ENCODE measurements at places on chromosomes 7 and 10.

GRCh38 chr7:66182920-66183319 lies 22.2 kb upstream of the TPST1 start:
- DNase-seq, result no peak

DNA sequence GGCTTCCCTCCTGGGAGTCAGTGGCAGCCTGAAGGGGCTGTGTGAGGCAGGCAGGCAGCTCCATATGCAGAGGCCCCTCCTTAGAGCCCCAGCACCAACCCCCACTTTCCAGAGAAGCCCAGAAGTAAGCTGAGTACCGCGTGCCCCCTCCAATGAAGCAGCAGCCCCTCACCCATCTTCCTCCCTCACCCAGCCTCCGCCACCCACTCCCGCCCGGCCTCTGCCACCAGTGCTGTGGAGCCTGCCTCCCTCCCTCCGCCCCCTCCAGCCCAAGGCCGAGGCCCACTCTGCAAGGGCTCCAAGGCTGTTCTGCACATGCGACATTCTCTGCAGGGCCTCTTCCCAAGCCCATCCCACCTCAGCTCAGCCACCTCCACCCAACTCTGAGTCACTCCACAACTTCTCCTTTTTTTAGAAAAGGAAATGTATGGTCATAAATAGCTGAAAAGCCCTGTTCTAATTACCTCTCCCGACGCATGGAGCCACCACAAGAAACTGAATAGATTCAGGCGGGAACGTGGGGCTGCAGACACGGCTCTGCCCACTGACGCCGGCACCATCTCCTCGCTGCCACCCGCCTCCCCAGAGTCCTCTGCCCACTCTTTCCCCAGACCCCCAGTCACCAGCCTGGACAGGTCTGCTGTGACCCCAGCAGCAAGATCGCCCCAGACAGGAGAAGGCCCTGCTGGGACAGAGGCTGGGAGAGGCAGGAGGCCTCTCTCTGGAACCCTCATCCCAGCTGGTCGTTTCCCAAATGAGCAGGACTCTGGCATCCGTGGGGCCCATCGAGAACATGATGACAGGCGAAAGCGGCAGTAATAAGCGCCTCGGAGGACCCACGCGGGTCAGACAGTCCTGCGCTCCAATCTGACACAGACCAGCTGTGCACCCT lies 213.9 kb downstream of the MAD1L1 start:
- peak; percentile 77 for DNase-seq

GRCh38 chr10:99667108-99667751 lies 7.9 kb downstream of the ENTPD7 start:
- DNase-seq, result no peak

DNA sequence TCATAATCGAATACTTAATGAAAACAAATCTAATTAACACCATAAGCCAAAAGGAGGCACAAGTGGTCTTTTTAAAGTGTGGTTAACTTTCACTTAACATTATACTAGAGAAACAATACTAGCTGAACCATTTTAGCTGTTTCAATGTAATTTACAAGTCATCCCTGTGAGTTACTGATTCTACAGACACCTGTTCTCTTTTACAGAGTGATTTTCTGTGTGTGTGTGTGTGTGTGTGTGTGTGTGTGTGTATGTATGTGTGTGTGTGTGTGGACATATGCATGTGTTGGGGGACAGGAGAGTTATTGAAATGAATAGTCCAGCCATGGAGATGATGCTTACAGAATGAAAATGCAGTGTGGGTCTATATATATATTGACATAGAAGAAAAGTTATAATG lies 200.2 kb downstream of the DNAJC1 start:
- no peak for DNase-seq

- no peak for DNase-seq
These were observed 20.3 kb downstream of the NACAD start for GRCh38 chr7:45068236-45069023.

DNA sequence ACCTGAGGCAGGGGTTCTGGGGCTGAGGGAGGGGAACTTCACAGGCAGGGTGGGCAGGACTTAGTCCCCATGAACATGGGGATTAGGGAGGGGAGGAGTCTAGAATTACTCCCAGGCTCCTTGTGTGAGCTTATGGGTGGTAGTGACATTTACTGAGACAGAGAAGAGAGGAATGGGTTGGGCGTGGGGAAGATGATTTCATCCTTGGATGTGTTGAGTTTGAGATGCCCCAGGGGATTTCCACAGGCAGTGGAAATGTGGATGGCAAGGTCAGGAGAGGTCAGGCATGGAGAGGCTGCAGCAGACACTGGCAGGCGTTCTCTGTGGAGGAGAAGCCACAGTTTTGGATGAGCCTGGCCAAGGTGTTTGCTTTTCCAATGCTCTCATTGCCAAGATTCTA lies 26.4 kb upstream of the GSDME start:
- DNase-seq, result no peak

DNA sequence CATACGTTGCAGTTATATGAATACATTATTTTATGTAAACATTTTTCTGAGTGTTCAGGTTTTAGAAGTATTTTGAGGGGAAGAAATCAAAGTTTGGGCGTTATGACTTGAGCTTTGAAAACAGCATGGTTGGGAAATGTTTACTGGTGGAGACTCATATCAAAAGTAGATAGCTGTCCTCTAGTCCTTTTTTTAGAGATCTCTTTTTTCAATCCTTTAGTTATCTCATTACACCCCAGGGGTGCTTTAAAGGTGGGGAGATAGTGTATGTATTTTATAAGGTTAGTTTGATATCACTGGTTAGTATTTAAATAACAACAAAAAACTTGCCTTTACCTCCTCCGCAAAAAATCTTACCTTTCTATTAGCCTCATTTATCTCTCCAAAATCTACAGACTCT lies 2.3 kb downstream of the DMTF1 start:
- DNase-seq, result no peak

- no peak for DNase-seq
These were observed 3.7 kb downstream of the RGS10 start for GRCh38 chr10:119538632-119539358.

DNA sequence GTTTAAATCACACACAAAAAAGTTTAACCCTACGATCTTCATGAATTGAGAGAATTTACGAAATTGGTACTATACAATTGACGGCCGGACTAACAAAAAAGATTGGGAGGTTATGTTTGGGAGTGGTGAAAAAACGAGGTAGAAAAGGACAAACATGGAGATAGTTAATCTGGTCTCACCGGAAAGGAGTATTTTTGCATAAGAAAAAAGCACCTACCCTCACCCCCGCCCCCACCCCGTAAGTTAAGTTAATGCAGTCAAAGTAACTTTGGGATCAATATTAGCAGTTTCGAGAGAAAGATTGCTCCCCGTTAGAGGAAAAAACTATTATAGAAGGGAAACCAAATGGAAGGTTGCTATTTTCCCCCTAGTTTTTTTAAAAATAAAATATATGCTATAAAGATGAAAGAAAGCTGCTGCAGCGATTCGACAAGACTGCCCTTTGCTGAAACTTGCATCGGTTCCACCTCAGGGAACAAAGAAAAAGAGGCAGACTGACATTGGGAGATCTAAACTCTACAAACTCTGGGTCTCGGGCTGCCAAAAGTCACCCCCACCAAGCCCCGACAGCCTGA lies 3.5 kb downstream of the SP8 start:
- DNase-seq, result no peak

DNA sequence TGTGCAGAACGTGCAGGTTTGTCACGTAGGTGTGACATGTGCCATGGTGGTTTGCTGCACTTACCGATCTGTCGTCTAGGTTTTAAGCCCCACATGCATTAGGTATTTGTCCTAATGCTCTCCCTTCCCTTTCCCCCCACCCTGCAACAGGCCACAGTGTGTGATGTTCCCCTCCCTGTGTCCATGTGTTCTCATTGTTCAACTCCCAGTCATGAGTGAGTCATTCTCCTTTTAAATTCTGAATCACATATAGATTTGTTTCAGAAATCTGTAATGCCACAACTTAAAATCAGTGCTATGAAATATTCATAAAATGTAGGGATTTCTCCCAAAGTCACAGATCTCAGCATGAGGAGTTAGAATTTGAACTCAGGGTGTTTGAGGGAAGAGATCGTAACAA lies 552.5 kb upstream of the MBL2 start:
- DNase-seq, result no peak

GRCh38 chr7:44415047-44415446 lies 75.4 kb downstream of the NUDCD3 start:
- DNase-seq, result no peak

GRCh38 chr10:44418637-44419036 lies 33.7 kb upstream of the CXCL12 start:
- no peak for DNase-seq

DNA sequence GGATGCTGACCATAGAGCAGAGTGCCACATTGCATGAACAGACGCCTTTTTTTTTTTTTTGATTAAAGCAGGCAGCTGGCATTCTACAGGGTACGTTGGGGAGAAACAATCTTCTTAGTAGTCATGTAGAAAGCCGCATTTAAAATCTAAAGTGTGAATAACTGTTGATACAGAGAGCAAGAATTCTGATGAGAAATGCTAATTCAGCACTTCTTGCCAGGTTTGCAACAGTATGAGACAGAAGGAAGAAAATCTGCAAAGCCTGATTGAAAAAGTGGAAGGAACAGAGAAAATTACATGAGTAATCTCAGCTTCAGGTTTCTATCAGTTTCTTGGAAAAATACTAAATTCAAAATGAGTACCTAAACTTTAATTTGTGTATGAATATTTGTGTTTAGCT lies 232.7 kb upstream of the CHRM2 start:
- DNase-seq, result no peak

DNA sequence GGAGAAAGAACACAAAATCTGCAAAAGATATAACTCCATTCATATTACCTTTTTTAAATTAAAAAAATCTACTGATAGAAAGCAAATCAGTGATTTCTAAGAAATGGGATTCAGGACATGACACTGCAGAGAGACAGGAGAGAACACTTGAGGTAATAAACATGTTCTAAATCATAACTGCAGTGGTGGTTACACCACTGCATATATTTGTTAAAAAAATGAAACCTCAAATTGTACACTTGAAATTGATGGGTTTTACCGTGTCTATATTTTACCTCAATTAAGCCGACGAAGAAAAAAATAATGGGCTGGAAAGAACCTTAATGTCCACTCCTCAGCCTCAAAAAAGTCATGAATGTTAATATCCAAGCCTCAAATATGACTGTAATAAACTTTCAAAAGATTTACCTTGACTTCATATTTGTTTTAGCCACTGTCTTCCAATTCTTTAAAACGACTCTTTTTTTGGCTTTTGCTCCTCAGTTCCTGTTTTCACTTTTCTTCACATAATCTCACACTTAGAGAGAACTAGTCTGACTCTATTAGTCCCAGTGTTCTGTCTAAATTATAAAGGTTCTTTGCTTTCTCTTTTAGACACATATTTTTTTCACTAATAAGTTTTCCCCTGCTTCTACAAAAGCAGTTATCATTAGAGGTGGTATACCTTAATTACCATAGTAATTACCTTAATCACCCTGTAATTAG lies 502.4 kb downstream of the GRM8 start:
- no peak for DNase-seq

DNA sequence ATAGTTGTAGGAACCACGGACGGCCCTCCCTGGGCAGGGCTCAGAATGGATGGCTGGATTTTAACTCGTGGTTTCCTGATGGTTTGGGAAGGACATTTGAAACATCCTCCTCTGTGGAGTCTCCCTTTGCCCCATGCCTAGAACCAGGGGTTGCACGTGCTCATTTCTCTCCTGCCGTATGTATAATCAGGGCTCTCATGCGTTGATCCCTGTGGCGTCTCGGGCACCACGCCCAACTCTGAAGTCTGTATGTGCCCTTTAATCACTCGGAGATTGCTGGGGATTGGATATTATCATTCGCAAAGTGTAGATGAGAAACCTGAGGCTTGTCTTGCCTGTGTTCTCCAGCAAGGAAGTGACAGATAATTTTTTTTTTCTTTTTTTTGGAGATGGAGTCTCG lies 257.1 kb downstream of the CAMK1D start:
- no peak for DNase-seq

DNA sequence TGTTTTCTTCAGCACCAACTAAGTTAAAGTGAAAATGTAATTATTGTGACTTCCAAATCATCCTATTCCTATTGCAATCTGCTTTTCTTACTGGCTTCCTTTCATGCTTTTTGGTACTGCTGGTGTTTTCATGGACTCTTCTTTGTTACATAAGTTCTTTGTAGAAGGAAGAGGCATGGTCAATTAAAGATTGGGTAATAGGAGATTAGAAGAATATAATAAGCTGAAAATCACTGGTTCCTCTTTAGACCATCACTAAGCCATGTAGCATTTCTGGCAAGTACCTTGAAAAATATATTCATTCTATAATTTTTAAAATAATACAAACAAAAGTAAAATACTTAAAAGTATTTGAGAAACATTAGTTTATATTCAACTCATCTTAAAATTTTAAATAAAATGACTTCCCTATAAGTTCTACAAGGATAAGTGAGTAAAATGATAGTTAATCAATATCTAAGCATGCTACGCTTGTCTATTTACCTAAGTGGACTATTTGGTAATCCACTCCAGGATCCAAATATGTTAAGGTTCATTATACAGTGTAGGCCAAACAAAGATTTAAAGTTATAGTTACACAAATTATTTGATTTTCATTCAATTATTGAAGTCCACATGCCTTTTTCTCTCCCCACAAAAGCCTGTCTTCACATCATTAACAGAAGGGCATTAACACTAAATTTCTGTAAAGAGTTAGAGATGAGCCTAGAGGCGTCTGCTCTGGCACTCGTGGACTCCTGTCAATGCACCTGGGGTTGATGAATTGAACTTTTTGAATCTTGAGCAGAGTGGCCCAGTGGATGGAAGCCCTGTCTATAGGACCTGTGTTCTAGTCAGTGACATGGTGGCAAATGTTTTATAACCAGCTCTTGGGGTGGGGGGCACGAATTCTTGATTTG lies 408.1 kb downstream of the INHBA start:
- DNase-seq, result no peak

DNA sequence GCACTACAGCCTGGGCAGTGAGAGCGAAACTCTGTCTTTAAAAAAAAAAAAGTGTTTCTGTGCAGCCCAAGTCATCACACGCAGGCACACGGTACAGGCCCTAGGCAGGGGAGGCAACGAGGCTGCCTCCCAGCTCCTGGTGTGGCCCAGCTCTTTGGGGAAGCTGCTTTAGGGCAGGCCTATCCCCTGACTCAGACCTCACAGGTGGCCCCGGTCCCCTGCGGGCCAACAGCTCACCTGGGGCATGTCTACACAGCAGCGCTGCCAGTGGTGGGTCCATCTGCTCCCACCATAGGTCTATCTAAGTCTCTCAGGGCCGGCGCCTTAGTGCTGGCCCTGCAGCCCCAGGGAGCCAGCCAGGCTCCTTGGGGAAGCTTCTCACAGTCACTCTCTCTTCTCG lies 31.4 kb downstream of the ZAN start:
- DNase-seq, result no peak

DNA sequence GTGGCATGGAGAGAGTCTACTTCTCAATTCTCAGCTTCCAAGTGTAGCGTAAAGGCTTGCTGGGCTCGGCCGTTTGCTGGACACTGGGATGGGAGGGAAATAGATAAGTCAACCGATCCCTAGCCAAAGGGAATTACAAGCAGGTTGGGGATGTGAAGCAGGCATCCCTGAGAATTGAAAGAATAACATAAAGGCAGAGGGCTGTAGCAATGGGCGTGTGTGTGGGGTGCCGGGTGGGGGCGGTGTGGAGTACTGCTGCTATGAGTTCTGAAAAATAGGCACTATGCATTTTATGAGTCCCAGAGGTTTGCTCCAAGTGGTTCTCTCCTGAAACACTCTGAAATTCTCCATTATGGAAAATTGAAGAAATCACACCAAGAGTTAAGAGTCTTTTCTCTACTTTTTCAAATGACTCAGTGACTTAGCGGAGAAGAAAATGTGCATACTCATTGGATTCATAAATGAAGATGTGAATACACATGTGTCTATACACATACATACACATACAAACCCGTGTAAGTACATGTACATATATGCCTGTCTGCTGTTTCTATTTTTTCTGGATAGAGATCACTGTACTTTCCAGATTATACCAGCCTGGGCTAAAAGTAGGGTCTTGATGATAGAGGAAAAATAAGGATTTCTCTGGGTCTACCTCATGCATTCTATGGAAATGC lies 65.4 kb downstream of the ADRA2A start:
- DNase-seq, result no peak
